ENCODE measurements at places on chromosomes 11 and 22.

DNA sequence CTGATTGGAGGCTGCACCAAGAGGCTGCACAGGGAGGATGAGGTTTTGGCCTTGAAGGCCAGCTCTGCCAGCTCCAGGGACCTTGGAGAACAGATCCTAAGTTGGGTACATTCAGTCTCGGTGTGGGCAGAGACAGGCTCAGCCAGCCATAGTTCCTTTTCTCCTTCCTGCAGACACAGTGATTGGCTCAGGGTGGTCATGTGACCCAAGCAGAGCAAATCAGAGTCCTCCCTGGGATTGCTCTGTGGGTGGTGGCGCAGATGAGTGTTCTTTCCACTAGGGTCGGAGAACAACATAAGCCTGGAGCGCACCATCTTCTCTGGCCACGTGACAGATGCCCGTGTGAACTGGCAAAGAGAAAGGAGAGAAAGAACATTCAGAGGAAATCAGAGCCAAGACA, 47.1 kb upstream of the CCND1 start:
- DNase-seq: no peak
- no peaks in the 10 kb centered on the region for H3K4me1 ChIP-seq
- no peak overlapping the region for H3K4me3 ChIP-seq
- no peaks in the 10 kb centered on the region for H3K27me3 ChIP-seq
- no peaks in the 10 kb centered on the region for H3K36me3 ChIP-seq
- H3K27ac ChIP-seq: no peak overlapping the region

GRCh38 chr11:62677156-62677555, 1.7 kb downstream of the UBXN1 start:
- no peak overlapping the region for H3K4me3 ChIP-seq
- H3K27me3 ChIP-seq: no peaks in the 10 kb centered on the region
- no peak overlapping the region for H3K27ac ChIP-seq
- H3K4me1 ChIP-seq: peaks cover 33% of the 10 kb centered on the region
- DNase-seq: no peak

- no peaks in the 10 kb centered on the region for H3K4me1 ChIP-seq
- no peak overlapping the region for H3K4me3 ChIP-seq
- DNase-seq: no peak
- no peak overlapping the region for H3K27ac ChIP-seq
- H3K27me3 ChIP-seq: no peaks in the 10 kb centered on the region
Observed at GRCh38 chr11:73372375-73372993, 3.7 kb upstream of the RELT start.

- H3K27ac ChIP-seq: no peak overlapping the region
- H3K4me3 ChIP-seq: no peak overlapping the region
- no peaks in the 10 kb centered on the region for H3K36me3 ChIP-seq
- no peaks in the 10 kb centered on the region for H3K27me3 ChIP-seq
- H3K4me1 ChIP-seq: no peaks in the 10 kb centered on the region
- DNase-seq: no peak
Observed at GRCh38 chr11:93577286-93577685, 34.1 kb upstream of the SMCO4 start.

- no peak overlapping the region for H3K27ac ChIP-seq
- H3K36me3 ChIP-seq: no peaks in the 10 kb centered on the region
- no peaks in the 10 kb centered on the region for H3K27me3 ChIP-seq
- no peak overlapping the region for H3K4me3 ChIP-seq
Observed at GRCh38 chr22:35616043-35616442, 1.1 kb downstream of the MB start.

DNA sequence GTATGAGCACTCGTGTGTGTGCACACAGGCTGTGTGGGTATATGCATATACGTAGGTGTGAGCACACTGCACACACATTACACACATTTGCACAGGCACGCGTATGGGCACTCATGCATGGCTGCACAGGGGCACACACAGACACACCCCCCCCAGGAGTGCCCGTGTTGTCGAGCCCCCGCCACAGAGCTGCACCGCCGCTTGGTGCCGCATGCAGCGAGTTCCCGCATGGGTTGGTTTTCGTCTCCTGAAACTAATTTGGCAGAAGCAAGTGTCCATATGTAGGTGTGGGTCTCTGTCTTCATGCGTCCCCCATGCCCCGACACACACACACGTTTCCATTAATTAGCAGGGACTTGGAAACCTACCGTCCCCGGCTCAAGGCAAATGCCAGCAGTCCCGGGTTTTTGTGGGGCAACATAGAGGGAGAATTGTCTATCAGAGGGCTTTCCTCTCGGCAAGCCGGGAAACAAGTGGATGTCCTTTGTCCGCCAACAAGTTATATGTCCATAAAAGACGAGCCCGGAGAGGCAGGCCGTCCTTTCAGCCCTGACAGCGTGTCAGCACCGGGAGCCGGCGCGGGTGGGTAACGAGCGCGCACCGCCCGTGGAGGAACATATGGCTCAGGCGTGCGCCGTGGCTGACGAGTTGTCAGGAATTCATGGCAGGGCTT, 1291.7 kb downstream of the BRD1 start:
- H3K27me3 ChIP-seq: no peaks in the 10 kb centered on the region
- no peak for DNase-seq
- H3K27ac ChIP-seq: no peak overlapping the region
- H3K4me1 ChIP-seq: no peaks in the 10 kb centered on the region
- no peaks in the 10 kb centered on the region for H3K36me3 ChIP-seq
- no peak overlapping the region for H3K4me3 ChIP-seq

DNA sequence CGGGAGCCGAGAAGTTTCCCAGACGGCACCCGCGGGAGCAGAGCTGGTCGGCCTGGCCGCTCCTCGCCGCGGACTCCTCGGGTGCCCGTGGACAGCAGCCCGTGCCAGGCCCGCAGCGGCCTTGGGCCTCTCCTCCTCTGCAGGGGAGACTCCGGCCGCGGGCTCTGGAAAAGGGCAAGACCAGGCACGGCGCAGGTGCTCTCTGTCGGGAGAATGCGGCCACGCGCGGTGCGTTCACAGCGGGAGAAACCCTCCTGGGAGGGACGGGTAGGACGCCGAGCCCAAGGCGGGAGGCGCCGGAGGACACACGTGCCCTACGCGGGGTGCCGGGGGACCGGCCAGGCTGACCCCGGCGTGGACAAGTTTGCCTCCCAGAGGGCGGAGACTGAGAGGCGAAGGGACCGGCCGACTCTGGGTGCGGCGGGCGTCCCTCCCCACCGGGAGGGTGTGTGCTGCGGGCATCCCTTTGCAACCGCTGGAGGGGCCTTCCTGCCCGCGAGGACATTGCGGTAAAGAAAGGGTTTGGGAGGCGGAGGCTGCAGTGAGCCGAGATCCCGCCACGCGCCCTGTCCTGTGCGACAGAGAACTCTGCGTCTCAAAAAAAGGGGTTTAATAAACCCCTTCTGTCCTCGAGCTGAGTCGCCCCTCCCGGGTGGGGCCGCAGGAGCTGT, 2.3 kb downstream of the IFITM1 start:
- H3K27me3 ChIP-seq: no peaks in the 10 kb centered on the region
- peaks cover 29% of the 10 kb centered on the region for H3K4me1 ChIP-seq
- no peaks in the 10 kb centered on the region for H3K36me3 ChIP-seq
- H3K4me3 ChIP-seq: peak overlapping the region; percentile 62
- H3K27ac ChIP-seq: peak overlapping the region; percentile 89

GRCh38 chr11:35998634-35999033, 54.8 kb downstream of the LDLRAD3 start:
- DNase-seq: no peak
- no peaks in the 10 kb centered on the region for H3K27me3 ChIP-seq
- H3K4me3 ChIP-seq: no peak overlapping the region

DNA sequence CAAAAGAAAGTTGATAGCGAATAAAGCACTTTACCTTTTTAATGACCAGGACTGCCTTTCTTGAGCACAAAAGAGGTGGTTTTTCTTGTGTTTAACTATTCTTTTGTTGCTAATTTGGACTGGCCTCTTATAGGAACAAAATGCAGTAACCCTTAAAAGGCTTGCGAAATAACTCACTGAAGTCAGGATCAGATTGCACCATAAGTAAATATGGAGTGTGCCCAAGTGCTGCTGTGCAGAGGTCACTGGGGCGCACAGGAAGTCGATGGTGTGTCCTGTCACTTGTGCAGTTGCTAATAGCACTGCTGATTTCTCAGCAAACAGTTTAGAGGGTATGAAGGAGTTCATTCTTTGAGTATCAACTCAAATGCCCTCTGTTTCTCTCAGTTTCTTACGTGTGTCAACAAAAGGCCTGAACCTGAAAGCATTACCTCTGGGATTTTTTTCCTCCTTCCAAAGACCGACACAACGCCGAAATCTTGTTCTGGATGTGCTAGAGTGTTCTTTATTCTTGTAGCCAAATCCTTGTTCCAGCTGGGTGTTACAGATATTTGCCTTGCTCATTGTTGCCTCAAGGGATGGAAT, 71.3 kb downstream of the ATXN10 start:
- H3K4me1 ChIP-seq: peaks cover 36% of the 10 kb centered on the region
- no peaks in the 10 kb centered on the region for H3K27me3 ChIP-seq

DNA sequence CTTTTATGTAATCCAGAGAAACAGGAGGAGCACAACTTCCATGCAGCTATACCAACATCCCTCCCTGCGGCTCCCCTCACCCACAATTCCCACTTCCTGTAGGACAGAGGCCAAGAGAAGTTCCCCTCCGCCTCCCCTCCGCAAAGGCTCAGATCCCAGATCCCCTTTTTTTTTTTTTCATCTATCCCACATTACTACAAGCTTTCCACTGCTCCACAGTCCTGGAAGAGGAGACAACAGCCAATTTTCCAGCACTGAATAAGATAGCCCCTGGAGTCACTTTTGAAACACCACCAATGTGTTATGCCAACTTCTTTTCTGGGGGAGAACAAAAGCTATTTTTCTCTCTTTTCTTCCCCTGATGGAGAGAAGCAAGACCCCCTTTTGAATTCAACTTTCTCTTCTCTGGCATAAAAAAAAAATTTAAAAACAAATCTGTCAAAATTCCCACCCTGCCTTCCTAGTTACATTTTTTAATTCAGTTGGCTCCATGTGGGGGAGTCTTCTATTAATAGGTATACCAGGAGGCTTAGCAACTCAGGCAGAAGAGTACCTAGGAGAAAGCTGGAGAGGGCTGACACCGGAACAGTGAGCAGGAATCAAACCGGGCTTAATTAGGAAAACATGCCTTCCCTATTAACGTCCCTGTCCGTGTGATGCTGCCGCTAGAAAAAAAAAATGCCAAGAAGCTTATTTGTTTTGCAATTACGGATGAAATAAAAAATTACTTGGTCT, 543.4 kb downstream of the BUD13 start:
- peak overlapping the region; percentile 32 for H3K27ac ChIP-seq
- H3K36me3 ChIP-seq: no peaks in the 10 kb centered on the region
- H3K4me1 ChIP-seq: peaks cover 14% of the 10 kb centered on the region
- no peaks in the 10 kb centered on the region for H3K27me3 ChIP-seq
- DNase-seq: no peak

- no peaks in the 10 kb centered on the region for H3K36me3 ChIP-seq
- H3K4me1 ChIP-seq: no peaks in the 10 kb centered on the region
- no peak overlapping the region for H3K4me3 ChIP-seq
- no peak overlapping the region for H3K27ac ChIP-seq
Observed at GRCh38 chr11:50170115-50170514, 137.4 kb downstream of the OR4C45 start.

DNA sequence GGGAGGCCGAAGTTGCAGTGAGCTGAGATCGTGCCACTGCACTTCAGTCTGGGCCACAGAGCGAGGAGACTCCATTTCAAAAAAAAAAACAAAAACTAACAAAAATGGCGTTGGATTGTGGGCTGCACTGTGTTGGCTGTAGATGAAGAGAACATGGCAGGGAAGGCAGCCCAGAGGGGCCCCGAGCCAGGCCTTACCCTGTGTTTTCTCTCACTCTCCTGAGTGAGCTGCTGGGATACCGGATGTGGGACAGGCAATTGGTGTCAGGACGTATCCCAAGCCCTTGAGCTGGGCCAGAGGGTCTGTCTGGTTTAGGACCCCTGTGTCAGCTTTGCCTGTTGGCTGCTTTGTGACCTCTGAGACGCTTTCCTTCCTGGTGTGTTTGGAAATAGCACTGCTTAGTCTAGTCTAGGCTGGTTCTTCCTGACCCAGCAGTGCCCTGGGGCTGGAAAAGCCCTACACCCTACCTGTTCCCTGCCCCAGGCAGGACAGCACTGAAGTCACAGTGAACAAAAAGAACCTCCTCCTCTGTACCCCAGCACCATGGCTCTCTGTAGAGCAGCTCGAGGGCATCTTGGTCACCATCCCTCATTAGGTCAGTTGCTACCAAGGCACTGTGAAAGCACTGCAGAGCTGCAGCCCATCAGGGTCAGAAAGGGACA, 17.8 kb downstream of the CHADL start:
- no peak for DNase-seq
- no peak overlapping the region for H3K27ac ChIP-seq
- no peaks in the 10 kb centered on the region for H3K27me3 ChIP-seq
- H3K36me3 ChIP-seq: peaks cover 86% of the 10 kb centered on the region
- peaks cover 7% of the 10 kb centered on the region for H3K4me1 ChIP-seq

DNA sequence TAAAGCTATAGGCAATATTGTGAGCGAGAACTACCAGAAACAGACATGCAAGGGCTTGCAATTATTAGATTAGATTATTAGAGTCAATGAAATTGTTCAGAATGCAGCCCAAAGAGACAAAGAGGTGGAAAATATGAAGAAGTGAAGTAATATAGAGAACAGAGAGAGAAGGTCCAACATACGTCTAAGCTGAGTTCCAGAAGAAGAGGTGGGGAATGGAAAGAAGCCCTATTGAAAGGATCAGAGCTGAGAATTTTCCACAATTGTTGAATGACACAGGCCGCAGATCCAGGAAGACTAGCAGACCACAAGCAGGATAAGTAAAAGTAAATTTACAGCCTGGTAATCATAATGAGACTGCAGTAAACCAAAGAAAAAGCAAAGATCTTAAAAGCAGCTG, 93.2 kb downstream of the EXT2 start:
- H3K4me3 ChIP-seq: no peak overlapping the region
- DNase-seq: no peak
- no peaks in the 10 kb centered on the region for H3K4me1 ChIP-seq
- no peak overlapping the region for H3K27ac ChIP-seq

- H3K27me3 ChIP-seq: no peaks in the 10 kb centered on the region
- no peaks in the 10 kb centered on the region for H3K36me3 ChIP-seq
Observed at GRCh38 chr11:43508511-43508918, 149.8 kb downstream of the TTC17 start.

DNA sequence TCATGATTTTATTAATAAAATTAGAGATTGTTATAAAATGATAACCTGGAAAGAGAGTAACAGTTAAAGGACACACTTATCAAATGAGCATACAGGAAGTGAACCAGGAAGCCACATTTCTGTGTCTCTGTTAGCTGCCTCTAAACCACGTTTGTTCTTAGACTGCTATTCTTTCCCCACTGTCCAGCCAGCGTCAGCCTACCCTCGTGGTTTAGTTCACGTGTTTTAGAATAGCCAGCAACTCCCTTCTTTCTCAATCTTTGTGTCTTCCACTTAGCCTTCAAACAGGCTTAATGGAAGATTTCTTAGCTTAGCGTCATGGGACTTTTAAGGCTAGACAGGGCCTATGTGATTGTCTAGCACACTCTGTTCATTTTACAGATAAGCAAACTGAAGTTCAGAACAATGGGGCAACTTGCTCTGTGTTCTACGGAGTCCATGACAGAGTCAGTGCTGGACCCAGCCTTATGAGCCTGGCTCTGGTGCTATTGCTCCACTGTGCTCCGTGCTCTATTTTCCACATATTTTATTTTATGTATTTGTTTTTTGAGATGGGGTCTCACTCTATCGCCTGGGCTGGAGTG, 27.2 kb downstream of the GRAMD1B start:
- DNase-seq: no peak
- H3K36me3 ChIP-seq: no peaks in the 10 kb centered on the region
- no peaks in the 10 kb centered on the region for H3K27me3 ChIP-seq
- peak overlapping the region; percentile 24 for H3K27ac ChIP-seq
- no peaks in the 10 kb centered on the region for H3K4me1 ChIP-seq
- H3K4me3 ChIP-seq: no peak overlapping the region

GRCh38 chr11:7307836-7308235, 56.1 kb downstream of the SYT9 start:
- no peaks in the 10 kb centered on the region for H3K4me1 ChIP-seq
- H3K27me3 ChIP-seq: no peaks in the 10 kb centered on the region
- DNase-seq: no peak
- no peak overlapping the region for H3K4me3 ChIP-seq

Measured in upper lobe of right lung (tissue), 1 donor.